H4 (cell line): ENCODE measurements at places on chromosomes 16 and 17. TPM values are rescaled to one million over a fixed set of nuclear protein-coding genes. Genes with fewer than 3 reads are reported as not detected.
A peak's percentile ranks its signal among the peaks of the same experiment; 100 is the strongest.

DNA sequence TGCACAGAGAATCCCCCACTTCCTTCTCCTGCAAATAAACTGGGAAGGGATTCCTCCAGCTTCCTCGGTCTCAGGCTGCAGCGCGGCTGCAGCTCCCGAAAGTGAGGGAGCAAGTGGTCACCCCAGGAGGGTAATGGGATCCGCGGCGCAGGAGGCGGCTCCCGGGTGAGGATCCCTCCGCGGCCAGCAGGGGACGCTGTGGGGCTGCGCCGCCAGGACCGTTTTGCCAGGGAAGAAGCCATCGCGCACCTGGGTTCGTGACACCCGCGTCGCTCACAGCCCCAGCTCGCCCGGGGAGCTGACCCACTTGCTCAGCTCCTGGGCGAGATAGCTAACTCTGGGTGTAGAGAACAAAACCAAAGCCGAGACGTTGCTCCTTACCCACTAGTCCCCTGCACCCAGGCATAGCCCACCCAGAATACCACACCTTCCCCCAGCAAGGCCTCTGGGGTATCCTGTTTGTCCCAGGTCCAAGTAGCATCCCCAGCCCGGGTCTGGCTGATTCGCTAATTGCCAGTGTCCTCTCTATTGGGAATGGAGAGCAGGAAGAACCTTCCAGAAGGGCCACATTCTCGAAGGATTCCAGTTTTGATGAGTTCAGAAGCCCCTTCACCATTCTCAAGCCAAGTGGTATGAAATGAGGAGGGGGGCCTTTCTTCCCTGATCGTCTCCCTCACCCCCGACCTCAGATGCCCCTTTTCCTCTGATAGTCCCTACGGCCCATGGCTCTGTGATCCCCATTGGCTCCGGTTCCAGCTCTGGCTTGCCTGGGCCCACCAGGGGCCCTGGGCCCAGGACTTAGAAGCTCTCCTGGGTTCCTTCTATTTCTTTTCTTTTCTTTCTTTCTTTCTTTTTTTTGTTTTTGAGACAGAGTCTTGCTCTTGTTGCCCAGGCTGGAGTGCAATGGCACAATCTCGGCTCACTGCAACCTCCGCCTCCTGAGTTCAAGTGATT lies 14.1 kb downstream of the CYGB start:
- peak; percentile 55 for DNase-seq

DNA sequence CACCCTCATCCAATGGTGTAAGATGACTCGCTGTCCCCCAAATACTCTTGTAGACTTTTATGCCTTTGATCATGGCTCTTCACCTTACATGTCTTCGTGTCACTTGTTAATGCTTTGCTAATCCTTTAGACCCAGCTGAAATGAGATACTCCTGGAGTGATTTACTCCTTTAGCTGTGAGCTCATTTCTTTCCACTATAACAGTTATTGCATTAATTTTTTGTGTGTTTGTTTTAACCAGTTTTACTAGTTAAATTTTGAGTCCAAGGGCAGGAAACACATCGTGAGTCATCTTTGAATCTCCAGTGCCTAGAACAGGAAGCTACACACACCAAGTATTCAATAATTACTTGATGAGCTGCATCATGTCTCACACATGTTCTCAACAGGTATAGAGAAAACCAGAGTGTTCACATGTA lies 6.5 kb upstream of the CTCF start:
- DNase-seq, result no peak

- no peak for DNase-seq
Observed at GRCh38 chr17:80615376-80615775, 70.7 kb downstream of the RPTOR start.

GRCh38 chr17:55710410-55710809 lies 12.3 kb downstream of the TMEM100 start:
- DNase-seq, result no peak

DNA sequence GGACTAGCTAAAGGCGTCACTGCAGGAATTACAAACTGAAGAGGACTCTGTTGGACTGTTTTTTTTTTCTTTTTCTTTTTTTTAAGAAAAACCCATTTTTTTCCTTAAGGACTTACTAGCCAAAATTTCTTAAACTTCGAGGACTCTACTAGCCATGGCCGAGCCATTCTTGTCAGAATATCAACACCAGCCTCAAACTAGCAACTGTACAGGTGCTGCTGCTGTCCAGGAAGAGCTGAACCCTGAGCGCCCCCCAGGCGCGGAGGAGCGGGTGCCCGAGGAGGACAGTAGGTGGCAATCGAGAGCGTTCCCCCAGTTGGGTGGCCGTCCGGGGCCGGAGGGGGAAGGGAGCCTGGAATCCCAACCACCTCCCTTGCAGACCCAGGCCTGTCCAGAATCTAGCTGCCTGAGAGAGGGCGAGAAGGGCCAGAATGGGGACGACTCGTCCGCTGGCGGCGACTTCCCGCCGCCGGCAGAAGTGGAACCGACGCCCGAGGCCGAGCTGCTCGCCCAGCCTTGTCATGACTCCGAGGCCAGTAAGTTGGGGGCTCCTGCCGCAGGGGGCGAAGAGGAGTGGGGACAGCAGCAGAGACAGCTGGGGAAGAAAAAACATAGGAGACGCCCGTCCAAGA lies 878 bp downstream of the HEXIM1 start:
- DNase-seq, result peak; percentile 84

- no peak for DNase-seq
Observed at GRCh38 chr17:50816271-50816670, 19.1 kb upstream of the WFIKKN2 start.

GRCh38 chr16:1202274-1202673 lies 22.8 kb downstream of the TPSG1 start:
- DNase-seq, result no peak

DNA sequence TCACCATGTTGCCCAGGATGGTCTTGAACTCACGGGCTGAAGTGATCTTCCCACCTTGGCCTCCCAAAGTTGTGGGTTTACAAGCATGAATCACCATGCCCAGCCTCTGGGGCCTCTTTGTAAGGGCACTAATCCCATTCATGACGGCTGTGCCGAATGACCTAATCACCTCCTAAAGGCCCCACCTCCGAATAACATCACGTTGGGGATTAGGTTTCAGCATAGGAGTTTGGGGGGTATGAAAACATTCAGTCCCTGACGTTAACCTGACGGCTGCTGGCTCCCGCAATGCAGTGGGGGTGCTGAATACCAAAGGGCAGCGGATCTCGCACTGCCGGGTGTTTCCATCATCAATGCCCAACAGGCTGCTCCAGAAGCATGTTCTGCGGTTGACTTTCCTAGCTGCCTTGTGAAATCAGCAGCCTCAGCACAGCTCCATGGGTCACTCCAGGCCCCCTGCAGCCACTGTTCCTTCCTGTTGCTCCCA lies 120.8 kb upstream of the SEC14L1 start:
- DNase-seq, result peak; percentile 51

DNA sequence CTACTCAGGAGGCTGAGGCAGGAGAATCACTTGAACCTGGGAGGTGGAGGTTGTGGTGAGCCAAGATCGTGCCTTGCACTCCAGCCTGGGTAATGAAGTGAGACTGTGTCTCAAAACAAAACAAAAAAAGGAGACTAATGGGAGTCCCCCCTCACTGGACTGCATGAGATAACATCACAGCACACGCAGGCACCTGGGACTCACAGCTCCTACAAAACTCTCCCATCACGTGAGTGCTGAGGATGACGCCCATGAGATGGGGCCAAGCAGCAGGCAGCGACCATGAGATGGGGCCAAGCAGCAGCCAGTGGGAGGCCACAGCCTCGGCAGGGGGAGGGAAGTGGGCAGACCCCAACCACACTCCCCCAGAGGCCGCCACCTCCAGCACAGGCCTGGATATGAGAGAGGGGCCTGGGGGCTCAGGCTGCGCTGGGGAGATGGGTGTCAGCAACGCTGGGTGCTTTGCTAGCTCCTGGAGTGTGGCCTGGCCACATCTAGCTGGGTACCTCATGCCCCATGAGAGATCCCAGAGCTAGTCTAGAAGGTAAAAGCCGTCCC lies 15.4 kb downstream of the DNAAF8 start:
- no peak for DNase-seq

GRCh38 chr17:49898366-49899190 lies 50.7 kb upstream of the TAC4 start:
- DNase-seq, result no peak

GRCh38 chr16:11743308-11744074 lies 834 bp upstream of the TXNDC11 start:
- peak; percentile 45 for DNase-seq

DNA sequence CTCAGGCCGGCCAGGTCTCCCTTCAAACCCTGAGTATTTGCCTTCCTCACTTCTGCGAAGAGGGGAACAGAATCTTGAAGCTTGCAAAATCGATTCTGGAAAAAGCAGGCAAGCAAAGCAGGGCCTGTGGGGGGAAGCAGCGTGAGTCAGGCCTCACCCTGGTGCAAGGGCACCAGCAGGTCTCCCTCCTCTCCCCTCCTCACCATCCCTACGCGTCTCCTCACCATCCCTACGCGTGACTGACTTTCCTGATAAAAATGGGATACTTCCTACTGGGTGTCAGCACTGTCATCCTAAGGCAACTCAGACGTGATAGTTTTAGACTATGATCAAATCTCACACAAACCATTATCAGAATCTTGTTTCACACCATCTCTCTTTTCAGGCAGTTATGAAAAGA lies 12.1 kb downstream of the CMTM3 start:
- DNase-seq, result no peak

DNA sequence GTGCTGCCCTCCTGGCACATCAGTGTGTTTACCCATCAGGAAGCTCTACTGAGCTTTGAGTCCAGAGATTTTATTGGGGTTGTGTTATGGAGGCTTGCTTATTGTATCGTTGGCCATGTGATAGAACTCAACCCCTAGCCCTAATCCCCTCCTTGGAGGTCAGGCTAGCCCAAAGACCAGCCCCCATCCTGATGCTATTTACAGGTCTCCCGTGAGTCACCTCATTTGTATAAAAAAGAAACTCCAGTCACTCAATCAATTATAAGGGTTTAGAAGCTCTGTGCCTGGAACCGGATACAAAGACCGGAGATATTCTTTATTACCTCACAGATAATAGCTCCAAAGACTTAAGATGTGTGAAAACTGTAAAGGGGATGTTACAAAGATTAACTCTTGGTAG lies 405.9 kb downstream of the CNTNAP4 start:
- no peak for DNase-seq

DNA sequence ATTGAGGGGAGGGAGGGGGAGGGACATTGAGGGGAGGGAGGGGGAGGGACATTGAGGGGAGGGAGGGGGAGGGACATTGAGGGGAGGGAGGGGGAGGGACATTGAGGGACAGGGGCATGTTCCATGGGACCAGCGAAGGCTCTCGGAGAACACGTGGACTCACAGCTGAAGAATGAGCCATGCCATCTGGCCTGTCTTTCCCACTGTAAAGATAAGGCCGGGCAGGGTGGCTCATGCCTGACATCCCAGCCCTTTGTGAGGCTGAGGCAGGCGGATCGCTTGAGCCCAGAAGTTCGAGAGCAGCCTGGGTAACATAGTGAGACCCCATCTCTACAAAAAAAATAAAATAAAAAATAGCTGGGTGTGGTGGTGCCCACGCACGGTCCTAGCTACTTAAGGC lies 32.5 kb downstream of the RPH3AL start:
- no peak for DNase-seq

DNA sequence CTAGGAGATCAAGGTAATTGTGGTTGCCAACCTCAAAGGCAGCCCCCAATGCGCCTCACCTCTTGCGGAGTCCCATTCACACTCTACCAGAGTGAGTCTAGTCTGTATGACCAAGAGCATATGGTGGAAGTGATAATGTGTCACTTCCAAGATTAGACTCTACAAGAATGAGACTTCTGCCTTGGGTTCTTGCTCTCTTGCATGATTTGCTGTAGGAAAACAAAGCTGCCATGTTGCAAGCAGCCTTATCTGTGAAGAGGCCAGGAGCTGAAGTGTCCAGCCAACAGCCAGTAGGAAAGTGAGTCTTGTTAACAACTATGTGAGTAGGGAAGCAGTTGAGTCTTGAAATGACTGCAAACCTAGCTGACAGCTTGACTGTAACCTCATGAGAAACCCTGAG lies 3.4 kb downstream of the TERF2 start:
- DNase-seq, result no peak

DNA sequence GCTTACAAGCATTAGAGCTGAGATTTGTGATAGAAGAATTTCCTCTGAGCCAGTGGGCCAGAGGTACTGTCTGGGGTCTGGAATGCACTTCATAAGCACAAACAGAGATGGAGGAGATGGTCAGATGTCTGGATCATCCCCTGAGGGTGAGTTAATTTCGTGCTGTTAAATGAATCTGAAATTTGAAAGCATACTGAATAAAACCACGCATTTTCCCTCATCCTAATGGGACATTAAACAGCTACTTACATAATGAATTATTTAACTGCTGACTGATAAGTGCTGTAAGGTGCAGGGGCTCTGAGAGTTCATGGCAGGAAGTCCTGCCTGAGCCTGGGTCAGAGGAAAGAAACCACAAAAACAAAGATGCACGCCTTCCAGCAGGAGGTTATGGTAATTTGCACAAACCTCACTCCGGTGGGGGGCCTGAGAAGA lies 136.3 kb upstream of the XYLT1 start:
- DNase-seq, result no peak

DNA sequence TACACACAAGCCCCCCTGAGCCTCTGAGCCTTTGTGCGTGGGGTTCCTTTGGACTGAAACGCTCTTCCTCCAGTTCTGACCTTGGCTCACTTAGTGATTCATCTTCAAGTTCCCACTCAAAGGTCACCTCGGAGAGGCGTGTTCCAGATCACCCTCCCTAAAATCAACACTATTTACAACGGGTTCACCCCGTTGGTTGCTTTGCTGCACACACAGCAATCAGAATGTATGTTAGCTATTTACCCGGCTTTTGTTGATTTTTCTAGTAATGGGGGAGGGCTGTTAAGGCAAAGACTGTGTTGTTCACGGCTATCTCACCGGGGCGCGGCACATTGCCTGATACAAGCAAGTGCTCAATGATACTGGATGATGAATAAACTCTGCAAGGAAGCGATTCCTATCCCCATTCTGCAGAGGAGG lies 977 bp downstream of the NAGPA start:
- no peak for DNase-seq

- DNase-seq, result no peak
Observed at GRCh38 chr16:80663078-80663477, 122.3 kb downstream of the DYNLRB2 start.

DNA sequence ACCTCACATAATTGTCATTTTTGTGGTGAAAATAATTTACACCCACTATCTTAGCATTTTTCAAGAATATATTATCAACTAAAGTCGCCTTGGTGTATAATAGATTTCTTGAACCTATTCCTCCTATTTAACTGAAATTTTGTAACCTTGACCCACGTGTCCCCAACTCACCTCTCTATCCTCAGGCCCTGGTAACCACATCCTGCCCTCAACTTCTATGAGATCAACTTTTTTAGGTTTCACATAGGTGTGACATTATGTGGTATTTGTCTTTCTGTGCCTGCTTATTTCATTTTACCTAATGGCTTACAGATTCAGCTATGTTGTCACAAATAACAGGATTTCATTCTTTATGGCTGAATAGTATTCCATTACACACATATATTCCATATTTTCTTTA lies 73.0 kb upstream of the CNTNAP4 start:
- DNase-seq, result no peak

- no peak for DNase-seq
Observed at GRCh38 chr16:1215574-1216295, 9.3 kb downstream of the TPSG1 start.

Gene TPSAB1
- total RNA-seq, result not detected in 2 replicates

Gene IL17C
- total RNA-seq, result not detected in 2 replicates

Gene KRTAP2-3
- 0.21 TPM in 1 of 2 replicates, not detected in the other for total RNA-seq

Gene NACA2
- total RNA-seq, result not detected in 2 replicates

Gene LRRC36
- total RNA-seq, result 0.79 TPM in 1 of 2 replicates, not detected in the other

Gene CAPNS2
- not detected in 2 replicates for total RNA-seq

Gene PIK3R5
- total RNA-seq, result 0.25 TPM in 1 of 2 replicates, not detected in the other

Gene ZP2
- not detected in 2 replicates for total RNA-seq
